ELR (cell line): ENCODE measurements at places on chromosomes 1 and 21.

- DNase-seq = no peak
Observed at GRCh38 chr1:111798580-111798979, 42.9 kb downstream of the DDX20 start.

GRCh38 chr1:85449356-85449755 is 15.6 kb downstream of the DDAH1 start:
- no peak for DNase-seq

DNA sequence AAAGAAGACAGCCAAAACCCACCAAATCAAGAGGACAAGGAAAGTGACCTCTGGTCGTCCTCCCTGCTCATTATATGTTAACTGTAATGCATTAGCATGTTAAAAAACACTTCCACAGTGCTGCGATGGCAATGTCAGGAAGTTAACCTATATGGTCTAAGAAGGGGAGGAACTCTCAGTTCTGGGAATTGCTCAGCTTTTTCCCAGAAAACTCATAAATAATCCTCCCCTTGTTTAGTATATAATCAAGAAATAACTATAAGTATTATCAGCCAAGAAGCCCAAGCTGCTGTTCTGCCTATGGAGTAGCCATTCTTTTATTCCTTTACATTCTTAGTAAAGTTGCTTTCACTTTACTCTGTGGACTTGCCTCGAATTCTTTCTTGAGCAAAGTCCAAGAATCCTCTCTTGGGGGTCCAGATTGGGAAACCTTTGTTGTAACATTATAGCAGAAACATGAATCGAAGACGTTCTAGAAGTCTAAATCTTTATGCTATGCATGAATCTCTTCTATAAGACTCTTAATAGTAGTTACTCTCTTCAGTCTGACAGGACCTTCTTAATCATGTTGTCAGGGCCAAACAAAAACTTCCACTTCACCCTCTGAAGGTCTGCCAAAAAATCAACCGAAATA is 110.0 kb upstream of the VANGL1 start:
- no peak for DNase-seq

DNA sequence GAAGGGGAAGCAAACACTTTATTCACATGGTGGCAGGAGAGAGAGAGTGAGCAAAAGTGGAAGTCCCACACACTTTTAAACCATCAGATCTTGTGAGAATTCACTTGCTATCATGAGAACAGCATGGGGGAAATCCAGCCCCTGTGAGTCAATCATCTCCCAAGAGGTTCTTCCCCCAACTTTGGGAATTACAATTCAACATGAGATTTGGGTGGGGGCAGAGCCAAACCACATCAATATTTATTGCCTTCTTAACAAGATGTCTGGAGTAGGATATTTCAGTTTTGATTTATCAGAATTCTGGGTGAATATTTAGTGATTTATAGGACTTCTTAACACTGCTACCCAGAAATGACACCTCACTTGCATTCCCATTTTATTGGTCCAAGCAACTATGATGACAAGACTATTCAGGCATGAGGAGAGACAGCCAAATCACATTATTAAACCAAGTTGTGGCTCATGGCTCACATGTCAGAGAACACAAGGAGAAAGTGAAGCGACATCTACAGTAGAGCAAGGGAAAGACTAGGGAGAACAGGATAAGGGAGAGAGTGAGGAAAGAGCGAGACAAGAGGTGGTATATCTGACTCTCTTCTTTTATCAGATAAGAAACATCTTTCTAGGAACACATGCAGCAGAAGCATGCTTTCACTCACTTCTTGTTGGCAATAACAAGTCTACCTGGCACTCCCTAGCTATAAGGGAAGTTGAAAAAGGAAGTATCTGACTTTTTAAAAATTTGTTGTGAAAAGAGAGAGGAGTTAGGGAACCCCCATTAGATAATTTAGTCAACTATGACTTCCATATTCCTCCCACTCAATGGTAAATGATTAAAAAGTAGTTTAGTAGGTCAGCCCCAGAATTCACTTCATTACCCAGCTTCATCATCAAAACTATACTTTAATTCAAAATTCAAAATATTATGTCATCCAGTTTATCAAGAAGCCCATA is 36.6 kb upstream of the PTPRC start:
- no peak for DNase-seq

DNA sequence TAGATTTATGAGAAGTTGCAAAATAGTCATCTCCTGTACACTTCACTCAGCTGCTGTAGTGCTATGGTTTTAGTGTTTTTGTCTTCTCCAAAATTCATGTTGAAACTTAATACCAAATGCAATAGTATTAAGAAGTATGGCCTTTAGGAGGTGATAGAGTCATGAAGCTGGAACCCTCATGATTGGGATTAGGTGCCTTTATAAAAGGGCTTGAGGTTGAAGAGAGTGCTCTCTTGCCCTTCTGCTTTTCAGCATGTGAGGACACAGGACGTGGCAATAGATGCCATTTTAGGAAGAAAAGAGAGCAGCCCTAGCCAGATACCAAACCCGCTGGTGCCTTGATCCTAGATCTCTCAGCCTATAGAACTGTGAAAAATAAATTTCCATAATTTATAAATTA is 87.6 kb downstream of the CTH start:
- no peak for DNase-seq

DNA sequence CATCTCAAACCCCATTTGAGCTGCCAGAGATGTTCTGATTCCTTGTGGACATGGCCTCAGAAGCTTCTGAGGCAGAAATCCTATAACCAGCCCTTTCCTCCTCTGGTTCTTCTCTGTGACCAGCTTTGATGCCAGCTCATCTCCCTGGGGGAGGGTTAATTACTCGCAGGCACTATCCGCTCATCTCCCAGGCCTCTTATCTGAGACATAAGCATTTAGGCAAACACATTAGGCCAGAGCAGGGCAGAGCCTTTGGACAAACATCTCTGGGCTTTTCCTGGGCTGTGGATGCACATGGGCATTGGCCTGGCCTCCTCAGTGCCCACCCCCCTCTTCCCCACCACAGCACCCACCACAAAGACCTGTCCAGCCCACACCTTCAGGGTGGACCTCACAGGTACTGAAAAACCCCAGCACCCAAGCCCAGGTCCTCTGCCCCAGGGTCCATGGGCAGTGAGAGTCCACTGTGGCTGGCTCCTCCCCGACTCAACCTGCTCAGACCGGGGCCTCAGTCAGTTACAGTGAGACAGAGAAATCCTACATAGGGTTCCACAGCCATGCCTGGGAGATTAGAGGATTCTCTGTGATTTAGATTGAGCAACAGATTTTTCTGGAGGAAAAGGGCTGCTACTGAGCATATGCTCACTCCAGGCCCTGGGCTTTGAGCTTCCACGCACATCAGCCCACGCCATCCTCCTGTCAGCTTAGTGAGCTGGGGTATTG is 26.9 kb downstream of the IGSF21 start:
- no peak for DNase-seq

DNA sequence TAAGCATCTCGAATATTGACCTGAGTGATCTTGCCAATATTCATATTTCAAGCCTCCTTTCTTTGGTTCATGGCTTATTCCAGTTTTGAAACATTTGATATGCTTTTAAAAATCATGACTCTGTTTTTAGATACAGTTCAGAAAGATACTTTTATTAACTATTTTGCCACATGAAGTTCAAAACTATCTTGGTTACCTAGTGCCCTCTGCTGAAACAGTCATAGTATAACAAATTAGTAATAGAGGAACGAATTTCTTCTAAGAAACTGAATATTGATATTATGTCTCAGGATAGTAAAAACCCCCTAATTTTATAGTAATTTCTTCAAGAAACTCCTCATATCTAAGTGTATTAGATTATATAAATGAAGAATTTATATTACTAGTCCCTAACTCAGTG is 52.6 kb upstream of the RC3H1 start:
- peak; percentile 67 for DNase-seq

DNA sequence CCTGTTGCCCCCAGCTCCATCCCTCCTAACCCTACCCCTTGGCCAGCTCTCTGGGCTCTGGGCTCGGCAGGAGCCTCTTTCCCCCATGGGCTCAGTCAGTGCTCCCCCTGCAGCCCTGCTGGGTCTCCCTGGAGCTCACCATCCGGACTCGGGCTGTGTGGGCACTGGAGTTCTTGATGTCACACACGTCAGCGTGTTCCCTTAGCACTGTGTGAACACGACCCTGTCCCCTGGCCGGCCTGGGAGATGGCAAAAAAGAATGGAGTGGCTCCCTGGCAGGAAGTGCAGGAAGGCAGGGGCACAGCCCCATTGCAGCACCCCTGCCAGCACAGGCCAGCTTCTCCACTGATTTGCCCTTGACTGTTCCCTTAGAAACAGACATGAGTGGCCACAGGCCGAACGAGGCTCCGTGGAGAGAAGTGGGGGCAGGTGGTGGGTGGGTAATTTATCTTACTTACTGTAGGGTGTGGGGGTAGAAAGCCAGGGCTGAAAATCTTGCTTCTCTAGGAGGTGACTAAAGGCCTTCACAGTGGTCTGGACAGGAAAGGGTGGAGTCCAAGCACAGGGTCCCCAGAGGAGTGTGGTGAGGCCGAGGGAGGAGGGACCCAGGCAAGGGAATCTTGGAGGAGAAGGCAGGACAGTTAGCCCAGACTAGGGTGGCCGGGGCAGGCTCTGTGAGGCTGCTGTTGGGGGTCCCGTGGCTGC is 381.7 kb upstream of the VAMP3 start:
- DNase-seq = no peak

- no peak for DNase-seq
Observed at GRCh38 chr1:10677491-10678391, 118.7 kb downstream of the CASZ1 start.

GRCh38 chr1:23624440-23624839 is 65.1 kb upstream of the ID3 start:
- DNase-seq = peak; percentile 16

DNA sequence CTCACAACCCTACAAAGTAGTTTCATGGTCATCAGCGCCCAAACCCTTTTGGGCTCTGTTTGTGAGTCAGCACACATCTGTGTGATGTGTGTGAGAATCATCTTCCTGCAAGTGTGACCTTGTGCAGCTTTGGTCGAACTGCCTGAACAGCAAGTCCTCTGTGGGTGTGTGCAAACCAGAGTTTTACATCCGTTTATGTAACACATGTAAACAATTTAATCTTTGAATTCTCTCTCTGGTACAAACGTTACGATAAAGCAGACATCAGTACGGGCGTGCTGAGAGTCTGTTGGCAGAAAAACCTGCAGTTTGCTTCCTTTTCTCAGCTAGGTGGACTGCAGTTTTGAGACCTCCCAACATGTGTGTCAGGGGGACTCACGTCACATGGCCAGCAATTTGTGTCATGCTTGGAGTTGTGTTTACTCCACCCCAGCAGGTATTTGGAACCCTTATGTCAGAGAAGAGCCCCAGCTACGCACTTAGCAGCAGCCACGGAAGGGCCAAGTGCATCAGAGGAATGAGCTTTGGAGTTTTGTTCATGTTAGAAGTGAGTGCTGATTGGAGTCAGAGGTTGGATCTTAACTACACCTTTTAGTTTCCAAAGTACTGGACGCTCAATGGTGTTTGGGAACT is 230.8 kb downstream of the PAPPA2 start:
- no peak for DNase-seq

DNA sequence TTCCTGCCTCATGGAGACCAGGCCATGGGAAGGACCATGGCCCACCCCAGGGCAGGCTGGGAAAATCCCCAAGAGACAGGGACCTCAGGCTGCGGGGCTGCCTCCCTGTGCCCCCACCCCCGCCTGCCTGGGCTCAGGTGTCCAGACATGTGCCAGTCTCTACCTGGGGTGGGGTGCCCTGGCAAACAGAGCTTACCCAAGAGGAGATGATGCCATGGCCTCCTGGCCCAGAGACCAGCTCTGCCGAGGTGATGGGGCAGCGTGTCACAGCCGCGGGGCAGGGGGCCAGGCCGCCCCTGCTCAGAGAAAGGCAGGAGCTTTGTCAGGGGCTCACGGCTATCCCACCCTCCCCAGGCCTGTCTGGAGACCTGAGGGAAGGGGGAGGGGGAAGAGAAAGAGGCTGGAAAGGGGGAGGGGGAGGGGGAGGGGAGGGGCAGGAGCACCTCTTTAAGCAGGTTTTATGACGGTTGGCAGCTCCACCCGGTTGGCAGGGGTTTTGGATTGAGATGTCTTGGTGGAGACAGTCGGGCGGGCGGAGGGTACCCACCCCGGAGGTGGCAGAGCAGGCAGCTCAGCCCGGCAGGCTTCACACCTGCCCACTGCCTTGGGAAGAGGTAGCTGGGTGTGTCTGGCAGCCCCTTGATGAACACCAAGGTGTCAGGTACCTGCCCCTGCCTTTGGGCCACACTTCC is 101.5 kb upstream of the IFFO2 start:
- no peak for DNase-seq

- DNase-seq = no peak
Observed at GRCh38 chr21:42308161-42308913, 6.9 kb downstream of the TFF3 start.

DNA sequence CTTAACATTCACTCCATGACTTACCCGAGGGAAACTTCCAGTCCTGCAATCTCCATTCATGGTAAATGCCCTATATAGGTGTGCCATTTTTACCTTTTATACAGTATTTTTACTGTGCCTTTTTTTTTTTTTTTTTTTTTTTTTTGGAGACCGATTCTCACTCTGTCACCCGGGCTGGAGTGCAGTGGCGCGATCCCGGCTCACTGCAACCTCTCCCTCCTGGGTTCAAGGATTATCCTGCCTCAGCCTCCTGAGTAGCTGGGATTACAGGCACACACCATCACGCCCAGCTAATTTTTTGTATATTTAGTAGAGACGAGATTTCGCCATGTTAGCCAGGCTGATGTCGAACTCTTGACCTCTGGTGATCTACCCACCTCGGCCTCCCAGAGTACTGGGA is 124.4 kb upstream of the PLPPR4 start:
- no peak for DNase-seq

DNA sequence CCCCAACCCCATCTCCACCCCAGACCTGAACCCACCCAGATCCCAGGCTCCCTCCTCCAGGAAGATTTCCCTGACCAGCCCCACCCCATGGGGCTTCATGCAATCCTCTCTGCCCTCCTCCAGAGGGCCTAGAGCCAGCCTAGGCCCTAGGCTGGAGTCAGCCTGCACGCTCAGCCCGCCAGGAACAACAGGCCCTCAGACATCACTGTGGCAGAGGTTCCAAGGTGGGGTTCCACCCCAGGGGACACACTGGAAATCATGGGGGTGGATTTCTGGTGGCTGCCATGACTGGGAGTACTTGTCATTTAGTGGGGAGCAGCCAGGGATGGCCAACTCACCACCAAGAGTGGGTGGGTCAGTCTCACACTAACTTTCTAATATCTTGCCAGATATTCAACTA is 122.0 kb downstream of the GLIS1 start:
- peak; percentile 40 for DNase-seq

DNA sequence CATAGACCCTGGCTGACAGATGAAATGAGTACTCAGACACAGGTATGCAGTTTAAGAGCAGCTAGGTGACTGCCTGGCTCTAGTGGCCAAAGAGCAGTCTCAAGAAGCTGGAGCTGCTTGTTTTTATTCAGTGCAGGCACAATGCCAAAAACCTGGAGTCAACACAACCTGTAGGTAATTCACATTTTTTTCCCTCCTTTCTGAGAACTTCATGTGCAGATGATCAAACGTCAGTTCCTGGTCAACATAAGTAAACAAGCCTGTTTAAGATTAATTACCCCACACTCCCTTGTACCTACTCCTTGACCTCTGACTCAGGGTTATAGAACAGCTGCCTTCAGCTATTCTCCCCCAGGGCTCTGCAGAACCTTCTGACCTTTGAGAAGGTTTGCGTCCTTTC is 17.3 kb upstream of the ACADM start:
- DNase-seq = no peak

GRCh38 chr1:4638345-4638729 is 16.1 kb upstream of the AJAP1 start:
- no peak for DNase-seq

- DNase-seq = peak; percentile 50
Observed at GRCh38 chr1:91884459-91885212, 1.3 kb downstream of the TGFBR3 start.
